ENCODE measurements at places on chromosomes 7 and 10.
A peak's percentile ranks its signal among the peaks of the same experiment; 100 is the strongest.

GRCh38 chr7:67484244-67484751, 487.7 kb downstream of the TYW1 start:
- peak; percentile 20 for DNase-seq

DNA sequence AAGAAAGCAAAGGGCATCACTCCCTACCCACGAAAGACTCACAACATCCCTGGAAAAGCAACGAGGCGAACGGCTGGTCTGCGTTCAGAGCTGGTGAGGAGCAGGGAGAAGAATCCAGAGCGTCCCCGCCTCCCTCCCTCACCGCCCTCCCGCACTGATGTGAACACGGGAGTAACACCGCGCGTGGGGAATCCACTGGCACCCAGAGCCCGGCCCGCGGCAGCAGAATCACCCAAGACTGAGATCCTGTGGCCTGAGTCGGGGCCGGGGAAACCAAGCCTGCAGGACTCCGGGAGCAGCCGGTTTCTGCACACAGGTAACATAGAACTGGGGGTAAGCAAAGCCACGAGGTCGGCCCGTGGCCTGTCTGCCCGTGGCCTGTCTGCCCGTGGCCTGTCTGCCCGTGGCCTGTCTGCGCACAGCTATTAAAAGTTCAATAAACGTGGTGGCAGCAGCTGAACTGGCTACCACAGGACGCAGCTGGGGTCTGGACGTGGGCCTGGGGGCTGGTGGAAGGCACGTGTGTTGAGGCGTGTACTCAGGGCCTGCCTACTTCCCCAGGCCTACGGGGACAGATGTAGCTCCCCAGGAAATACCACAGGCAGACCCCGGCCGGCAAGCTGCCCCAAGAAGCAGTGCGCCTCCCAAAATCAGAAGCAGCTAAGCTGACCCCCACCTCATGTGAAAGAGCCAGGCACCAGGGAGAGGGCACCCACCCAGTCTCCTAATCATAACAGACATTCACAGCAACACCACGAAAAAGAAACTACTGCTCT, 23.0 kb downstream of the DIP2C start:
- DNase-seq: no peak

DNA sequence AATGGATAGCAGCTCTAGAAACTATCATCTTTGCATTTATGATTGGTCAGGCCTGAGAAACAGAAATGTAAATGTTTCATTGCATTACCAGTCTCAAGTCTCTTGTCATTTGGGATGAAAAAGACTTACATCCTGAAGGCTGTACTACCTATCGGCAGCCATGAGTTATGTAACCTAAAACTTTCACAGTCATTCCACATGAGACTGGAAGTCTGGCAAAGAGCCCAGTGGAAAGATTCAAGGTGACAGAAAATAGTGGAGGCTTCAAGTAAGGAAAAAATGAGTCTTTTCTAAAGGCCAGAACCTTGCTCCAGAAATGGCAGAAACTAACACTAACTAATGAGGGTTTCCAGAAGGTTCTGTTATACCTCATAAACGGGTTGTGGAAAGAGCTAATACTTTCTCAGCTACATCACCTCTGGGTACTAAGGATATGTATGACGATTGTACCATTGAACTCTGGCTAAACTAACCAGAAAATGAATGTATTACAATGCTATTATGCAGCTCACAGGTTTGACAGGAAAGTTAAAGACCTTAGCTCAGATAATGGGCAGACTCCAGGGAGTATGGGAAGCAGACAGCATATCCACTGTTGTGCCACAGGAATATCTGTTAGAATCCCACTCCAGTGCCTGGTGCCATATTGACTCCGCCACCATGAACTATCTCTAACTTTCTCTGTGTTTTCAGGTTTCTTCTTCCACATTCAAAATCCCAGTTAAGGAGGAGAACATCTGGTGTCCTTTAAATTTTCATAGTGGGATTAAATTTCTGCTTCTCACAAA, 41.7 kb upstream of the DYNC1I1 start:
- no peak for DNase-seq

DNA sequence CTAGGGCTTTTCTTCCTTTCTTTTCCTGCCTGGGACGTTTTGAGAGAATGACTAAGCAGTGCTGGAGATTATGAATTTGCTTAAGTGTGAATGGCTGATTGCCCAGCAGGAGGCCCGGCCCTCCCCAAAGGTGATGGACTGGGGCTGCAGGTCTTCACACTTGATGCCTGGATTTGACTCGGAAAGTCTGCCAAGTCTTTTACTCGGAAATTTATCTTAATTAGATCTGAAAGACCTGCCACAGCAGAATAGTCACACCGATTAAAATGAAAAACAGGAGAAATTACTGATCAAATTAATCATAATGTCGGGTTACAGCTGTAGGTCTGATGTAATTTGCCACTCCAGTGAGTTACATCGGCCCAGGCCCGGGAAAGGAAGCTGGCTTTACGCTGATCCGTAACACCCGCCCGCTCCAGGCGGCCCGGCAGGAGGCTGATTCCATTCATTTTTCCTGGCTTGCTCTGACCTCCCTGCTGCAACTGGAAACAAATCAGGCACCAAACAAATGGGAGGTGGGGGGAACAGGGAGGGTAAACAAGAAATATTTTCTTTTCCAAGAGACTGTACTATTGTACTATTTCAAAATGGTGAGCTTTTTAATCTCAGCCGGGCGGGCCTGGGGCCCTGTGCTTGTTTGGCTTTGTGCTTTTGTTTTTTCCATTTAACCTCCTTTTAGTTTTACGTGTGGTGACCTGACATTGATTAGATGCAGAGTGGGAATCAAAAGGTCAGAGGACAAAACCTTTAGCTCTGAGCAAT, 212.4 kb upstream of the YAE1 start:
- no peak for DNase-seq

DNA sequence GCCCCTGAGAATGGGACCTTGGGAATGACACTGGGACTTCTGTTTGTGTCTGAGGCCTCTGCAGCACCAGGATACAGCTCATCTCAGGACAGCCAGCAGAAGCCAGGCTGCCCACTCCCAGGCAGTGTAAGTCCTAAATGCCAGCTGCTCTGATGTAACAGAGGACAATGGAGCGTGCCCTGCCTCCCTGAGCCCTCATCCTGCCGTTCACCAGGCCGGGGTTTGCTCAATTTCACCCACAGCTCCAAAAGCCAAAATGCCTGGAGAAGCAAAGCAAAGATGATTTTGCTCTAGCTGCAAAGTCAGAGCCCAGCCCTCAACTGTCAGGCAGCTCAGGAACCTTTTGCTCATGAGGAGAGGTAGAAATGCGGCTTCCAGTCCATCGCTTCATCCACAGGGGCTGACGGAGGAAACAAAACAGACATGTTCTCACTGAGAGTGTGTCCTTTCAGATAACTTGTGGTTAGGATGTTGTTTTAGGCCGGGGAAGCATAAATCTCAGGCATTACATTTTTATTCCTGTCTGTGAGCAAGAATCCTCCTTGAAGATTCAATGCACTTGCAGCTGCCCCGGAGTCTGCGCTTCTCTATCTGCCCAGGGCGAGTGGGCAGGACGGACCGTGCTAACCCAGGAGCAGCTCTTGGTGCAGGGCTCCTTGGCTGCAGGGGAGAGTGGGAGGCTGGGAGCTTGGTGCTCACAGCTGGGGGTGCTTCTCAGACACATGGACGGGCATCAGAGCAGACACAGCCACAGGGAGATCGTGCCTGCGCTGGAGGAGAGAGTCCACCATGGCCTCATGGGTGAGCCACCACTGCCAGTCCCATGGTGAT, 83.2 kb upstream of the CHST15 start:
- DNase-seq: no peak

Data from GM19239 (cell line).